GM13977 (cell line): ENCODE measurements at places on chromosomes 4 and X.

DNA sequence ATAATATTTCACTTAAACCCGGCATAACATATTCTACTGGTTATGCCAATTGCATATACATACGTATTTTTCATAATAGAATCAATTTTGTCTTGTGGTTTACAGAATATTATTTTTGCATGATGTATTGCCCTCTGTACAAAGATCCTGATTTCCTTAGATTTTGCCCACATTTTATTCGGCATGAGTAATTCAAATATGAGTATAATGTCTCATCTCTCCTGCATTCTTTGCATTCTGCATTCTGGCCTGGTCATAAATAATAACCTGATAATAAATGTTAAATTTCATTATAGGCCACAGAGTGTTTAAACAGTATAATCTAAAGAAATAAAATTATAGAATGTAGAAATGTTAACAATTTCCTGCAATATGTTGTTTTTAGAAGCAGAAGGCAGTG lies 205.3 kb downstream of the TLL1 start:
- no peak for DNase-seq

- no peak for DNase-seq
Observed at GRCh38 chrX:44162964-44163475, 180.5 kb downstream of the EFHC2 start.

GRCh38 chr4:7768736-7769135 lies 170.9 kb downstream of the AFAP1 start:
- no peak for DNase-seq

- no peak for DNase-seq
Observed at GRCh38 chr4:7873881-7874280, 65.8 kb downstream of the AFAP1 start.

GRCh38 chr4:88610771-88611170 lies 18.5 kb downstream of the HERC3 start:
- DNase-seq, result no peak
